LoVo (cell line): ENCODE measurements at places on chromosomes 11 and 22.

DNA sequence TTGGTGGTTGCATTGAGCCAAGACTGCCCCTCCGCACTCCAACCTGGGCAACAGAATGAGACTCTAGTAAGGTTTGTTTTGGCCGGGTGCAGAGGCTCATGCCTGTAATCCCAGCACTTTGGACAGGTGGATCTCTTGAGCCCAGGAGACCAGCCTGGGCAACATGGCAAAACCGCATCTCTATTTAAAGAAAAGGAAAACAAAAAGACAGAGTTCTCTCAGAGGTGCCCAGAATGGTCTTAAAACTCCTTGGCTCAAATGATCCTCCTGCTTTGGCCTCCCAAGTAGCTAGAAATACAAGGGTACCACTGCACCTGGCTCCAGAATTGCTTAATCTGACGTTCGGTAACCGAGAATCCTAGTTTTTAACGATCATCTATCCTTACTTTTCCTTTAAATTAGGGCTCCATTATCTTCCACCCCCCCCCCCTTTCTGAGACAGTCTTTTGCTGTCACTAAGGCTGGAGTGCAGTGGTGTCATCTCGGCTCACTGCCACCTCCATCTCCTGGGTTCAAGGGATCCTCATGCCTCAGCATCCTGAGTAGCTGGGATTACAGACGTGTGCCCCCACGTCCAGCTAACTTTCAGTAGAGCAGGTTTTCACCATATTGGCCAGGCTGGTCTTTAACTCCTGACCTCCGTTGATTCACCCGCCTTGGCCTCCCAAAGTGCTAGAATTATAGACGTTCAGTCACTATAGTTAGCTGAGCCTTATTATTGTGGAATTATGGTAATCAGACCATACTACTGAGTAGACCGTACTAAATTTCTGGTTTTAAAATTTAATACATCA, 1.7 kb downstream of the RPS25 start:
- no peak for DNase-seq

- no peak for DNase-seq
Observed at GRCh38 chr11:134691985-134692384, 279.9 kb upstream of the B3GAT1 start.

DNA sequence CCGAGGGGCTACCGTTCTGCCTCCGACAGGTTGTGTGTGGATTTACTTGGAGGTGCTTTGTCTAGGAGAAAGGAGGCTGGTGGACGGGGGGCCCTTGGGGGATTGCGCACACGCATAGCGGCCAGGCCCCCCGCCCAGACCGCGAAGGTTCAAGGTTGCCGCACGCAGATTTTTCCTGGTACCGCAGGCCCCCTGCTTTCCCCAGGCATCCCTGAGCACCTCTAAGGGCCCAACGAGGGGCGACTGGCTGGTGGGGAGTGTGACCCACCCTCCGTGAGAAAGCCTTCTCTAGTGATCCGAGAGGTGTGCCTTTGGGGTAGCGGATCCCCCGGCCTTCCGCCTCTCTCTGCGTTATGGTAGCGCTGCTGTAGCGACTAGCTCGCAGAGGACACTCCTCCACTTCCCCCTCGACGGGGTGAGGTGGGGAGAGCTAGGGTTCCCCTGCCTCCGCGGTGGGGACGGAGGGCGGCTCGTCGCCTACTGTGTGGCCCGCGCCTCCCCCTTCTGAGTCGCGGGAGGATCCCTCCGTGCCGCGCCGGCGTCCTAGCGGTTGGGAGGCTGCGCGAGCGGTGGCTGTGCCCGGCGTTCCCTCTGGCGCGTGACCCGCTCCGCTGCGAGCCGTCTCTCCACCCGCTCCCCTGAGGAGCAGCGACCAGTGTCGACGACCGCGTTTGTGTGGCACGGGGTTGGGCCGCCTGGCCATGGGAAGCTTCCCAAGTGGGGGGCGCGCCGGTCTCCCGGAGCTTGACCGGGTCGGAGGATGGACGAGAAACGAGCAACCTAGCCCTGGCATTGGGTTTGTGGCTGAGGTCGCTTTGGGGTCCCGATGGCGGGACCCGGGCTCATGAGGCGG, 3900.0 kb upstream of the OR11H1 start:
- no peak for DNase-seq

- DNase-seq, result no peak
Observed at GRCh38 chr11:92834296-92835020, 135.0 kb upstream of the MTNR1B start.

DNA sequence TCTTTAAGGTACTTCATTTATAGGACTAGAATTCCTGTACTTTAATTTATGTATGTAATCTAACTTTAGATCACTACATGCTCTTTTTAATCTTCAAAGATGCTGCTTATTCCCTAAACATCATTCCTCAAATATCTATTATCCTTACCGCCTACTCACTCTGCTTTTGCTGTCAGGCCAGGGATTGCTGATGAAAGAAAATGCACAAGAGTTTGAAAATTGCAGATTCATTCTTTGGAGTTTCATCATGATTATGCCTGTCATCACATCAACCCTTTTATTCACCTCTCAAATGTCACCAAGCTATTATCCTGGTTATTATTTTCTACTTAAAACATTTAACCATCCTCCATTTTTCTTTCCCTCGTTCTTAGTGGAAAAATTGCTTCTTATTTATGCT, 802.7 kb downstream of the METTL15 start:
- no peak for DNase-seq

GRCh38 chr11:69037544-69037943, 11.2 kb upstream of the TPCN2 start:
- DNase-seq, result no peak

DNA sequence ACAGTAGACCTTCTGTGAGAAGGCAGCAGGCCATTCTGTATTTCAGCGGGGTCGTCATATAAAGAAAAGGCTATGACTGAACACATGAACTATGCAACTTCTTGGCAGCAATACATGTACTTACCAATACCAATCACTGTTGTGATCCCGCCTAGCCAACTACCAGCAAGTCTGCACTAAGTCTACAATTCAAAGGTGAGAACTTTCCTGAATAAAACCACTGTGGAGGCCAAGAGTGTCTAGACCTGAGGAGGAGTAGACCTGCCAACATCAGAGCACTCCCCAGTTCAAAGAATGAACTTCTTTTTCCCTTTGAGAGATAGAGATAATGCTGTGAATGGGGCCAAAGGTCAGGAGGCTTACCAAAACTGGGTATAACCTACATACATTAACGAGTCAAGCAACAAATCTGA, 108.2 kb downstream of the SIK3 start:
- no peak for DNase-seq

DNA sequence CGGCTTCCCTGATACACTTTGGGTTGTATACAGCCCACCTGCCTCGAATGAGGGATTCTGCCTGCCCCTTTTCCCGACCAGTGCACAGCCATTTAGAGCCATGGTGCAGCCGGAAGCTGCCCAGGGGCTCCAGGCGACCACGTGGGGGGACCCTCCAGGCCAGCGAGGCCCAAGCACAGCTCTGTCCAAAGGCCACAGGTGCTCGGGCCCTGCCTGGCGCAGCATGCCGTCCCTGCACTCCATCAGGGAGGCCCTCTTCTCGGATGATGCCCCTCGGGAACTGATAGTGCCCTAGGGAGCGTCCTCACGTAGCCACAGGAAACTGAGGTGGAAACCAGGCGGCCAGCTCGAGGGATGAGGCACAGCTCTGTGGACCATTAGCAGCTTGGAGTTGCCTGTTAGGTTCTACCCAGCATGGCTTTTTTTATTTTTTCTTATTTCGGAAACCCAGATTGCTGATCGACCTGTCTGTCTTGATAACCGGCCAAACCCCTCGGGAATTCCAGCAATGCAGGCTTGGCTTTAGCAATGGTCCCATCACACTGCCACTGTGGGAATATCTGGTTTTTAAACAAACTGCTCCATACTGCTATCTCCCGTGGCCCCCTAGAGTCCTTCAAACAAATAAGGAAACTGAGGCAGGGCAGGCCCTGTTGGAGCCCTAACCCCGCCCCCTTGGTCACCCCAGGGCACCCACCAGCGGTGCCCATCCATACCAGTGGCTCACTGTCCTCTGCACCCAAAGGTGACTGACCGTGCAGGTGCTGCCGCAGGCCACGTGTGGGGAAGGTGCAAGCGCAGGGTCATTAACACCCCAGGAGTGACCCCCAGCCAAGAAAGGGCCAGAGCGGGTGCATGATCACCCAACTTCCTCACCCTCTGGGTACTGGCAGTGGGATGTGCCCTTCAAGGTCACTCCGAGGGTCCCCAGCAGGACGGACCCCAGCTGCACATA, 8.0 kb downstream of the ANO1 start:
- no peak for DNase-seq

- no peak for DNase-seq
Observed at GRCh38 chr11:123375832-123376231, 54.2 kb upstream of the GRAMD1B start.

DNA sequence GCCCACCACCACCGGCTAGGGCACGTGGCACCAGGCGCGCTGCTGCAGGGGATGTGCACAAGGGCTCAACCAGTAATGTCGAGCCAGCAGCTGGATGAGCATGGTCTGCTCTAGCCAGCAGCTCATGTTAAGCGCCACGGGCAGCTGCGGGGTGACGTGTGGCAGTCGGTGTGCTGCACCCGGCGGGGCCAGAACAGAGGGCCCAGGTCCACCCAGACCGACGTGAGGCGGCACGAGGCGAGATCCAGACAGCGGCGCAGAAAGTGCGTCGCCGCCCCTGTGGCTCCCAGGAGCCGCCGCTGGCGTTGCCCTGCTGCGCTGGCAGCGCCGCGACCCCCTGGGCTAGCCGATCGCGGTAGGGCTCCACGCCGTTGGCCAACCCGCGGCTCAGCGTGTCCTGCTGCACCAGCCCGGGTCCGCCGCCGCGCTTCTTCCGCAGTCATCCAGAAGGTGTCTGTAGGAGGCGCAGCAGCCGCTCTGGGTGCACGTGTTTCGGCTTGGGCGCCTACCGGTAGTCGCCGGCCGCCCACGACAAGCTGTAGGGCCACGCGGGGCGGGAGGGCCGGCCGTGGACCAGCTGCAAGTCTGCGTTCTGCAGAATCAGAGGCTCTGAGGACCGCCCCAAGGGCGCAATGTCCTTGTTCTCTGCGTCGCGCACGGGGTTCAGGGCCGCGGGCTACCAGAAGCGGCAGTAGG, 4.6 kb upstream of the GALR3 start:
- no peak for DNase-seq

DNA sequence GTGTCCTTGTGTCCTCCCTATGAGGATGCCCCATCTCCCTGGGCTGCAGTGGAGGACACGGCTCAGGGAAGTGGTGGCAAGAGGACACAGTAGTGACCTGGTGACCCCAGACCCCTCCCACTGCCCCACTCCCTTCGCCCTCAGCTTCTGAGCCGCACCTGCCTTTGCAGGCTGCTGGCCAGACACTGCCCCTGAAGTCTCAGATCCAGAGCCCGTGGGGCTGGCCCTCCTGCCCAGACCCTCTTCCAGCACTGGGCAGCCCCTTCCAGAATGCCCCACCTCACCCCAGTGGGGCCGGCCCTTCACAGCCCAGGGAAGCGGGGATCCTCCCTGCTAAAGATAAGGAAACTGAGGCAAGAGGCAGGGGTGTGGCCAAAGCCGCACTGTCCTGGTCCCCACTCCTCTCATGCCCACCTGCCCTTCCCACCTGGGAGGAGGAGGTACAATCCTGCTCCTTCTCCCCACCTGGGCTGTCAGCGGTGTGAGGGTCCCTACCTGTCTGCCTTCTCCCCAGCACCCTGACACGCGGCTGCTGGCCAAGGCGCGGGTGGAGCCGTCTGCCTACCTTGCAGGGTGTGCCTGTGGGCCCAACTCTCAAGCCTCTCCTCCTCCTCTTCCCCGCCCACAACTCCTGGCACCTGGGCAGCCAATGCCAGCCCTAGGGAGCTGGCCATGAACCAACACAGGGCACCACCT, 17.3 kb downstream of the TRPM5 start:
- no peak for DNase-seq

GRCh38 chr22:29342177-29342576, 26.7 kb upstream of the RASL10A start:
- no peak for DNase-seq

DNA sequence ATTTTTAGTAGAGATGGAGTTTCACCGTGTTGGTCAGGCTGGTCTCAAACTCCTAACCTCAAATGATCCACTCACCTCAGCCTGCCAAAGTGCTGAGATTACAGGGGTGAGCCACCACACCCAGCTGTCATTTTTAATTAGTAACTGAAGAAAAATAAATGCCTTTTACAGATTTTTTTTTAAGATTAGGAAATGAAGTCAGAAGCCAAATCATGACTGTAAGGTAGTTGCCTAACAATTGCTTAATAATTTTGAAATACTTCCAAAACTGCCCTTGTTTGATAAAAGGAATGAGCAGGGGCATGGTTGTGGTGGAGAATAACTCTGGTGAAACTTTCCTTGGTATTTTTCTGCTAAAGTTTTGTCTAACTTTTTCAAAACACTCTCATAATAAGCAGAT, 98.9 kb upstream of the SLC5A12 start:
- no peak for DNase-seq

- peak; percentile 73 for DNase-seq
Observed at GRCh38 chr22:37166675-37167066, 17.0 kb upstream of the IL2RB start.

DNA sequence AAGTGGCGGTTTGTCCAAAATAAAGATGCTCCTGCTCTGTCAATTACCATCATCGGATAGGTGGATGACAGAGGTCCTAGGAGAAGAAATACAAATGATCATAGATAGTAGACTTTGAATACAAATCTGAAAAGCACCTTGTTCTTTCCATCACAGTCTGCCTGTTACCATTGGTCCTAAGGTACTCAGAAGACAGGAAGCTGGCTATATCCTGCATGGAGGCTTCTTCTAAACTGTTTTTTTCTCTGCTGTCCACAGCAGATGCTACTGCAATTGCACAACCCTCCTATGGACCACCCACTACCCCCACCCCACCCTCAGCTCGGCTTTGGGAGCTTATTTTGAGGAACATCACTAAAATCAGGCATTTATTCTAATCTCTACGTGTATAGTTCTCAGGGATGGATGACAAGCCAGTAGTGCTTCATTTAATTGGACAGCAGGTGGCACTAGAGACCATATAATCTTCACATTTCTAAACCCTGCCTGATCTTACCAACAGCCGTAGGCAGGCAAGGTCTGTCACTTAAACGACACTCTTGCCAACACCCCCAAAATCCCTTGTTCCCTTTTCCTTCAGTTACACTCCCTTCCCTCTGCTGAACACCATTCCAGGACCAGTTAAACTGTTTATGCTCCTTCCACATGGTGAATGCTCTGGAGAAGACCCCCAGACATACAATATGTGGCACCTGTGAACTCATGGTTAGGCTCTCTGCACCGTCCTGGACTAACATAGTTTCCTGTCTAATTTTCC, 6.6 kb upstream of the PTS start:
- peak; percentile 80 for DNase-seq

DNA sequence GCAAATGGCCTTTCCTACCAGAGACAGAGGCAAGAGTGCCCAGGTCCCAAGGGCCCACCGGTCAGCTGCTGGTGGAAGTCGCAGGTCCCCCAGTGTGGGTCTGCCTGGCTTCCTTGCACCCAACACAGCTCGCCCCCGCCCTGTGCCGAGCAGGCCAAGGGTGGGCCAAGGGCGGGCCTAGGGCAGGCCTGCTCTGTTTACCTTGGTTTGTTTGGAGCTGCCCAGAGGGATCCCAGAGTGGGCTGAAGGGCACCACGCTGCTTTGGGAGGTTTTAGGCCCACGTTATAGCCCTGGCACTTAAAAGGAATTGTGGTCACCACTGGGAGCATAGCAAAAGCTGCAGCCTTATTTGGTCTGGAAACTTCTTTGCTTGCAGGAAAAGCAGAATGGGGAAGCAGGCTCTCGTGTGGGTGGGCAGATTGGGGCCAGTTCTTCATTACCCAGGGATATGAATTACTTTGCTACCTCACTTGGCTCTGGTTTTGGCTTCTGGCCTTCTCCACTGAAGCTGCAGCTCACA, 38.0 kb downstream of the MRGPRD start:
- no peak for DNase-seq
